Brain pericyte (primary cell): ENCODE measurements at places on chromosomes 7 and 10.

DNA sequence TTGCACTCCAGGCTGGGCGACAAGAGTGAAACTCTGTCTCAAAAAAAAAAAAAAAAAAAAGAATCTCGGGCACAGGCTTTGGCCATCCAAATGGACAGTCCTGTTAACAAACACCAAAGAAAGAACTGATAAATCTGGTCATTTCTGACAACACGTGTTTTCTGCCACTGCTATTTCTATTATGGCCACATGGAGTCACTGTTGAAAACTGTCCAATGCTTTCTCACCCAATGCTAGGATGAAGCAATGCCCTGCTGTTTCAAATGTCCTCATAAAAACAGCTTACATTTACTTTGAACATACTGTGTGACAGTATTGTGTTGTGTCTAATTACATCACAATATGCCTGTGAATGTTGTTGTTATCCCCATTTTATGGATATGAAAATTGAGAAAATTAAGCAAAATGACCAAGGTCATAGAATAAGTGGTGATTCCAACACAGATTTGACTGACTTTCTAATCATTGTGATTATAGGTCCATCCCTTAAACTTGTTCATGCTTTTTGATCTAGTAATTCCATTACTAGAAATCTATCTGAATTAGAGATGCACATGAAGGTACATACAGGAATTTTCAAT lies 19.9 kb upstream of the MAP3K8 start:
- DNase-seq, result no peak

- no peak for DNase-seq
These were observed 63.4 kb downstream of the BBS9 start for GRCh38 chr7:33192695-33193291.

- no peak for DNase-seq
These were observed 142.6 kb upstream of the RHEB start for GRCh38 chr7:151662251-151662826.

- no peak for DNase-seq
These were observed 81.6 kb upstream of the PFKP start for GRCh38 chr10:2985729-2986232.

GRCh38 chr7:141729020-141729419 lies 9.1 kb upstream of the SSBP1 start:
- no peak for DNase-seq

GRCh38 chr7:110977127-110977737 lies 113.7 kb upstream of the LRRN3 start:
- DNase-seq, result no peak

- DNase-seq, result no peak
These were observed 159.2 kb upstream of the ITGB1 start for GRCh38 chr10:33117230-33117629.

DNA sequence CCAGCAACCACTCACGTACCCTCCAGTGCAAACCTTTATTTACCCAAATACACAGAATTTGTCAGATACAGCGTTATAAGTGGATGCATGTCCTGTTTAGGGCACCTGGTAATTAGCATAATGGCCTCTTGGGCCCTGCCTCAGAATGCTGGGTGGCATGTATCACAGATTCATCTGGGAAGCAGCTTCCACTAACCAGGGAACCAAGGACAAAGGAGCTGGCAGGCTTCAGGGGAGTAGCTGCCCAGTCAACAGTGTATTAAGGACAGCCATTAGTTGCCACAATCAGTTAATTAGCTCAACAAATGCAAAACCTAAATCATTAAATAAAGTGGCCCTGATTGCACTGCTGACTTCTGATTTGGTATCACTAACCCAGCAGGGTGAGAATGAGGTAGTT lies 105.7 kb downstream of the RAPGEF5 start:
- no peak for DNase-seq

- DNase-seq, result no peak
These were observed 30.3 kb upstream of the LSM8 start for GRCh38 chr7:118153551-118154177.

GRCh38 chr7:100156331-100157068 lies 2.0 kb downstream of the TRAPPC14 start:
- no peak for DNase-seq

DNA sequence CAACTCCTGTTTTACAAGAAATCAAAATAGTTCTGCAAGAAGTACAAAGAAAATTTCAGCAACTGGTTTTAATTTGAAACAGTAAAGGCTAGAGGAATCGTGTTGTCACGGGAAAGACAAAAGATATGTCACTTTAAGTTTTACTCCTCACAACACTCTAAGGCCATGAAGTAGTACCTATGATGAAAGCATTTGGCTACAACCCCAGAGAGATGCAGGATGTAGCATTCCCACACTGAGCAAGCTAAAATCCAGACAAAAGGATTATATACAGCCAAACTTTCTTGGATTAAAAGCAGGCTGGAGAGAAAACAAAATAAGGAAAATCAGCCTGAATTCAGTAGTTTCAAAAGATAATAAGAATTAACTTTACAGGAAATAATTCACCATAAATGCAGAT lies 245.5 kb upstream of the STEAP1 start:
- DNase-seq, result no peak

DNA sequence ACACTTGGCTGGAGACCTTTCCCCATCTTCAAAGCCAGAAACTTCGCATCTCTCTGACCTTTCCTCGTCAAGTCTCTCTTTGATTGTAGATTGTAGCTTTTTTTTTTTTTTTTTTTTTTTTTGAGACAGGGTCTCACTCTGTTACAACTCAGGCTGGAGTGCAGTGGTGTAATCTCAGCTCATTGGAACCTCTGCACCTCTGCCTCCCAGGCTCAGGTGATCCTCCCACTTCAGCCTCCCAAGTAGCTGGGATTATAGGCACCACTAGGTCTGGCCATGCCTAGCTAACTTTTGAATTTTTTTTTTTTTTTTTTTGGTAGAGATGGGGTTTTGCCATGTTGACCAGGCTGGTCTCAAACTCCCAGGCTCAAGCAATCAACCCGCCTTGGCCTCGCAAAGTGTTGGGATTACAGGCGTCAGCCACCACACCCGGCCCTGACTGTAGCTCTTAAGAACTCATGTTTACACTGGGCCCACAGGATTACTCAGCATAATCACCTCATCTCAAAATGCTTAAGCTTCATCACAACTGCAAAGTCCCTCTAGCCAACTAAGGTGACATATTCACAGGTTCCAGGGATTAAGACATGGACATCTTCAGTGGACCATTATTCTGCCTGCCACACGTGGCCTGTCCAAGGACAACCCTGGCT lies 11.7 kb downstream of the POLL start:
- no peak for DNase-seq

DNA sequence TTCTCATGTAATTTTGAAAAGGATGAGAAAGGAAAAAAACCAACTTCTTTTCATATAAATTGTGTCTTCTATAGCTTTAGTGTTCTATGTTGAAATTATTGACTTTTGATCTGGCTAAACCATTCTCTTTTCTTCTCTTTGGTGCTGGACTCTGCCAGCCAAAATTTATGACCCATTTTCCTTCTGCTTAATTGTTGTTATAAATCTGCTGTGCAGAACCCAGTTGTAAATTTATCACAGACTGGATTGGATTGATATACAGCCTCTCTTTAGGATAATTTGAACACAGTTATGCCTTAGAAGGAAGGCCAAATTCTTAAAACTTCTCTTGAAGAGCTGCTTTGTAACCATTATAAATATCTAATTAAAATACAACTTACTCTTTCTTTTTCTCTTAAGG lies 93.8 kb downstream of the PARP12 start:
- no peak for DNase-seq

- DNase-seq, result no peak
These were observed 72.9 kb upstream of the CAV2 start for GRCh38 chr7:116426428-116427156.

DNA sequence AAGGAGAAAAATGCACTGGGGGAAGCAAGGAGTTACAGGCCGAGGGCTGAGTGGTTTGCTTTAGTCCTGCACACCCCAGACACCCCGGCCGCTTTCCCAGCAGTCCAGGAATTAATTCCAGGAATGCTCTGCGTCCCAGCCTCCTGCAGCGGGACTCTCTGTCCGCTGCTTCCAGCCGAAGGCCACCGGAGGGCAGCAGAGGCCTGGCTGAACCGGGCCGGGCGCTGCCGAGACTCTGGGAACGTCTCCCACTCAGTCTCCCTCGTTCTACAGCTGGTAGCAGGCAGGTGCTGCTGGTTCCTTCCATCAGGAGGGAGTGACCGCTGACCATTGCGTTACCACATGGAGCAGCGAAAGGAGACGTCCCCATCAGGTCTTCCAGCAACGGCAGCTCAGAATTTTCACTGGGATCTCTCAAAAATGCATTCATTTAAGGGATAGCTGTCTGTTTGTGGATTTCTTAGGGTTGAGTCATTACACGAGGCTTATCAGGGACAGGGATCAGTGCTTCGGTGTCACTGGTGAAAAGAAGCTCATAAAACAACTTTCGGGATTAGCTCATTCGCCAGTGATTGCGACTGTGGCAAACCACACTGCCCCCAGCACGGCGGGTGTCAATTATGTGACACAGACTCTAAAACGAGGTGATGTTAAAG lies 24.9 kb upstream of the PITRM1 start:
- DNase-seq, result peak; percentile 41

DNA sequence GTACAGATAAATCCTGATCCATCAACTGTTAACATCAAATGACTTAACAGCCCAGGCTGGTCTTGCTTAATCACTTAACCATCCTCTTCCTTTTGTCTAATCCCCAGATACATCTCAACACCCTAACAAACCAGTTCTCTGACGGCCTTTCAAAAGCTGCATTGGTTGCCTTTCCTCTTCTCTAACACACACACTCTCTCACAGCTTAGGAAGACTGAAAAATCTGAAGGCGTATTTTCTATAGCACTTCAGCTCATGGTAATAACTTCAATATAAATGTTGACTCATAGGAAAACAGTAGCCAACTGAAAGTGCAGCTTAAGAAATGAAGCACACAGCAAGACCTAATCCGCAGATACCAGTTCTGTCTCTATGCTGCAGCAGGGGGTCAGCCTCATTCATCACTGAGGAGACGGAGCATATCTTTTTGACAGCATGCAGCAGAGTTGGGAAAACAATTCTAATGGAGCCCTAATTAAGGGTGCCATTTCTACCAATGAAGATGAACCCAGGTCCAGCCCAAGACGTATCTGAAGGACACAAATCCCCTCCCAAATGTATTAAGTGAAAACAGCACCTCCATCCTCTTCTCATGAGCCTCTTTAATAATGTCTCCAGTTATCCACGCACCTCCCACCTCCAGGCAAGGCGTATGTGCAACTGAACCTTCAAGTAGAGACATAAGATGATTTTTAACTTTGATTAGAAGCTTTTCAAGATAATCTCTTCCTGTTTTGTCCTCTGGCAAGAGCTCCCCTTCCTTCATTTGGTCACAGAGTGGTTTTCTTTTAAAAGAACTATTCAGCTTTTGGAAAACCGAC lies 211.7 kb upstream of the NFE2L3 start:
- no peak for DNase-seq

DNA sequence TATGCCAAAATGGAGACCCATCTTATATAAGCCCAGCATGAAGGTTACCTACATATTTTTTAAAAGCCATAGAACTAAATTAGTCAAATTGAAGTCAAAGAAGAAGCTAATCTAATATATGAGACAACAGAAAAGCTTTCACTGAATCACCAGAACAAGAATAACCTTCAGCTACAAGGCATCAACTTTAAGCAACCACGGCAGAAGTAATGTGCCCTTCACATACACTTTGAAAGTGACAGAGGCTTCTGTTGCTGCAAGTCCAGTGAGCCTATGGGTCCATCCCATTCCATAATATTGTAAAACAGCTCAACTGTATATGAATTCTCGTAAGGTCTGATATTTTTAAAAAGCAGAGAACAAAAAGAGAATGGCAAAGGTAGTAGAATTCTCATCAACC lies 36.5 kb downstream of the CTNNA3 start:
- DNase-seq, result no peak

GRCh38 chr7:88256906-88257305 lies 37.1 kb upstream of the SRI start:
- DNase-seq, result no peak

DNA sequence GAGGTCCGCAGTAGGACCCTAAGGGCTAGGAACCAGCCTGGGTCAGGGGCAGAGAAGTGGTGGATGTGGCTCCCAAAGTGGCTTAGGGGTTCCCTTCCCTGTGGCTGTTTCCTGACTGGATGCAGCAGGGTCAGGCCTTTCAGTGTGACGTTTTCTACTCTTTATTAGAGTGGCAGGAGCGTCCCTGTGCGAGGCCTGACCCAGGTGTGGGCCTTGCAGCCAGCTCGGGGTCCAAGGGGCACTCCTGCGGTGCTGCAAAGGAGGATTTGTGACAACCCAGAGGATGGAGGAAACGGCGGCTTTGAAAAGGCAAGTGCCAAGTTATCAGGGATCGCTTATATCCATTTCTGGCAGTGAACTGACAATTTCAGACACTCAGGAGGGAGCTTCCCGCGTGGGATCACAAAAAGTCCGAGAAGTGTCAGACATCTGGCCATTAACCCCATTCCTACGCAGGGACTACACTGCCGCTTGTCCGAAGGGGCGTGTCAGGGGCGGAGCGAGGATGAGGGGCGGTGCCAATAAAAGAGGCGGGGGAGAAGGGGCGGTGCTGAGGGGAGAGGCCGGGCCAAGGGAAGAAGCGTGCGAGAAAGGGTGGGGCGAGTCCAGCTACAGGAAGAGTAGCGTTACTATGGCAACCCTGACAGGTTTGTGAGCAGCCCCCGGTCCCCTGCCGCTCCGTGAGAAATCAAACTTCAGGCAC lies 98.8 kb upstream of the ZNF722 start:
- DNase-seq, result no peak

DNA sequence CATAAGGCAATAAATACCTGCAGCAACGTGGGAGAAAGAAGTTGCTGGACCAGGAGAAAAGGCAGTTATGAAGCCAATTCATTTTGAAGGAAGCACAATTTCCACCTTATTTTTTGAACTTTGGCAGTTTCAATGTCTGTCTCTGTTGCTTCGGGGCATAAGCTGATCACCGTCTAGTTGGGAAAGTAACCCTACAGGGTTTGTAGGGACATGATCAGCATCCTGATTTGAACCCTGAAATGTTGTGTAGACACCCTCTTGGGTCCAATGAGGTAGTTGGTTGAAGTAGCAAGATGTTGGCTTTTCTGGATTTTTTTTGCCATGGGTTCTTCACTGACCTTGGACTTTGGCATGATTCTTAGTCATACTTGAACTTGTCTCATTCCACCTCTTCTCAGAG lies 13.0 kb downstream of the DUSP5 start:
- DNase-seq, result no peak

DNA sequence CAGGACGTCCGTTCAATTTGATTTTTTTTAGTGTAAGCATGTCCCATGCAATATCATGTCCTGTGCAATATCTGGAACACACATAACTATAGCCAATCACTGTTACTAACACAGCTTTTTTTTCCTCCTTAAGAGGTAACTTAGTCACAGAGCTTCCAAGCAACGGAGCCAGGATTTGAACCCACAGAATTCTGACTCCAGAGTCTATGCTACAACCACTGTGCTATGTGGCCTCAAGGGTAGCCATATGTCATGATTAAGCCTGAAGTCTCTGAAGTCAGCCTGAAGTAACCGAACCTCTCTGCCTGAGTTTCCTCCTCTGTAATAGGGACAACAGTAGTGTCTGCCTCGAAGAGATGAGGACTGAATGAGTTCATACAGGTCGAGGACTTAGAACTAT lies 42.2 kb upstream of the TCF7L2 start:
- DNase-seq, result no peak

DNA sequence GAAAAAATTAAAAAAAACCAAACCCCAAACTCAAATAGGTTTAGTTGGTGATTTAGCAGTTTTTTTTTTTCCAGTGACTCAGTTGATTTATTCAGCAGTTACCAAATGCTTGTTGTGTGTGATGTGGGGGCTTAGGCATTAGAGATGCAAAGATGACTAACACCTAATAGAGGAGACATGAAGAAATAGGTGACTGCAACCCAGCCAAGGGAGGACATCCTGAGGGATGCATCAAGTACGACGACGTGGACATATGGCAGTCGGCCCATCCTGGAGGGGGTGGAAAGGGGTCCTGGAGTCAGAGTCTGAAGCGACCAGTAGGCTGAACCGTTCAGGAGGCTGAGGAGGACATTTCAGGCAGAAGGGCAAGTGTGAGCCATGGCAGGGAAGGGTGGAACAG lies 35.5 kb downstream of the LRMDA start:
- DNase-seq, result no peak
